ENCODE measurements at places on chromosomes 16 and 17.
A peak's percentile ranks its signal among the peaks of the same experiment; 100 is the strongest.

DNA sequence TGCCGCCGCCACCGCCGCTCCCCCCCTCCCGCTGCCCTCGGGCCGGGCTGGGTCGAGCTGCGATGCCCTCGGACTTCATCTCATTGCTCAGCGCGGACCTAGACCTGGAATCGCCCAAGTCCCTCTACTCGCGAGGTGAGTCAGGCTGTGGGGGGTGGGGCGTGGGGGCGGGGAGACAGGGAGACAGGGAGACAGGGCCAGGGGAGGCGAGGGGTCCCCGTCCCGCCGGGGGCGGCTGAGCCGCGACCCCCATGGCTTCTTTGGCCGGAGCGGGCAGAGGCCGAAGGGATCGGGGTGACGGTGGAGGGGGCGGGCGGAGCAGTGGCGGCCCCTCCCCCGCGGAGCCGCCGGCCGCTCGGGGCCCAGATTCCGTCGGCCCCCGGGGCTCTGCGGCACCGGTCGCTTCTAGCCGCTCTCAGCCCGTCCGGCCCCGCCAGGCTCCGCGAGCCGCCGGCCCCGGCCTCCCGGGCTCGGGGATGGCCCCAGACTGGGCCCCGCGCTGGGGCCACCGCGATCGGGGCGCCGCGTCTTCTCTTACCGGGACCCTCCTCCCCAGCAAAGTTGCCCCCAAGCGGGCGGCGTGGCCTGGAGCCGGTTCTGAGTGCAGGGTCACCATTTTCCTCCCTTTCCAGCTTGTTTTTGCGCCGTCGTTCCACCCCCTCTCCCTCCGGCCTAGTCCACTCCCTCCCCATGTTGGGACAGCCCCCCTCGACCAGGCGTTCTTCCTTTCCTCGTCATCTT, 644 bp downstream of the NFAT5 start:
- DNase-seq, result peak; percentile 10

GRCh38 chr17:32141679-32142037, 644 bp upstream of the RHOT1 start:
- no peak for DNase-seq

- DNase-seq, result no peak
Observed at GRCh38 chr17:12673788-12674187, 8.1 kb downstream of the MYOCD start.

DNA sequence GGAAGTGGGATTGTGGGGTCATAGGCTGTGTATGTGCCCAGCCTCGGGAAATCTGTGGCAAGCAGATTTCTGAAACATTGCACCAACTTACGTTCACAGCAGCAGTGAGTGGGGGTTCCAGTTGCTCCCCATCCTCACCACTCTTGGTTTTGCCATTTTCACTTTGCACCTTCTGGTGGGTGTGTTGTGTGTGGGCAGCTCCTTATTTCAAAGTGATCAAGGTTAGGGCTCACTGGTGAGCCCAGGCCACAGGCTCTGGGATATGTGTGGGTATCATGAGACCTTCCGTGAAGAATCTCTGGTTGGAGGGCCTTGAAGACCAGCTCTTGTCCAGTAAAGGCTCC, 29.5 kb upstream of the PRM1 start:
- DNase-seq, result no peak

- peak; percentile 40 for DNase-seq
Observed at GRCh38 chr16:75060723-75061122, 55.9 kb downstream of the LDHD start.

- peak; percentile 10 for DNase-seq
Observed at GRCh38 chr16:2296661-2297505, 29.0 kb upstream of the RNPS1 start.

DNA sequence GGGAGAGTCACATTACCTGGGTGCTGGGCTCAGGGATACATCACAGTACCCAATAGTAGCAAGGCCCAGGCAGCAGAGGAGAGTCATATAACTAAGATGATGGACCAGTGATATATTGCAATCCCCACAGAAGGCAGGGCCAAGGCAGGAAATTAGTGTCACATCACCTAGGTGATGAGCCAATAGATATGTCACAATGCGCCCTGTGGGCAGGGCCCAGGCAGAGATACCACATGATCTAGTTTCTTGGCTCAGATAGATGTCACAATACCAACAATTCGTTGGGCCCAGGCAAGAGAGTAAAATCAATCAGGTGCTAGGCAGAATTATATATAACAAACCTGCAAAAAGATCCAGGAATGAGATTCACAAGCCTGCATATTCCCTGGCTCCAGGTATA, 2111.5 kb downstream of the TP53TG3F start:
- no peak for DNase-seq

- DNase-seq, result peak; percentile 51
Observed at GRCh38 chr17:48814504-48814903, 2.5 kb downstream of the TTLL6 start.

GRCh38 chr17:20781260-20781659, 201.7 kb downstream of the CDRT15L2 start:
- DNase-seq, result no peak

GRCh38 chr17:37737081-37737480, 7.8 kb downstream of the HNF1B start:
- peak; percentile 15 for DNase-seq

DNA sequence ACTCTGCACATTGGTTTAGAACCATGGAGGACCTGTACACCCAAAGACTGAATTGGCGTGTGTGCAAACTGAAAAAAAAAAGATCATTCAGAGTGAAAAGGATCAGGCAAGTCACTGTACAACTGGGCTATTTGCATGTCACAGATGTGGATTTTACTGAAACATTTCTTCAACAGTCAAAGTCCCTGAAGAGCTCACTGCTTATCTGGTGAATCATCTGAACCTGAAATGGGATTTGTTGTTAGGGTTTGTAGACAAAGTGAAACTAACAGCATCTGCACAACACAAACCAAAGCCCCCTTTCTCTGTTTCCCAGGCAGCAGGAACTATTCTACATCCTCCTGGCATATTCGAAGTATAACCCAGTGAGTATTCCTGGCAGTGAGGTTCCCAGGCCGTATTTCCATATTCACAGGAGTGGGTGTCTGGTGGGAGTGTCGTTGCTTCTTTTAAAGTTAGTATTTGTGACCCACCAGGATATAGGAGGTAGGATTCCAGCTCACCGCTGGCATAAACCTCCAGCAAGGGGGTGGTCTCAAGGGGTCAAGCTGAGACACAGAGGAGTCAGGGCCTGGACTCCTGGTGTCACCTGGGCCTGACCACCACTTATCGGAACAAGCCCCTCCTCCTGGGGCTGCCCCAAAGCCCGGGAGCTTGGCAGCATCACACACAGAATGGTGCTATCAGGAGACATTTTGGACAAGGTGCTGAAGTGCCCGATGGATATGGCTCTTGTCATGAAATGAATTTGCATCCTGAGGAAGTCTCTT, 80.9 kb downstream of the GOSR1 start:
- no peak for DNase-seq

- no peak for DNase-seq
Observed at GRCh38 chr17:44307387-44308186, 814 bp upstream of the RUNDC3A start.

GRCh38 chr16:12559714-12560113, 244.0 kb downstream of the CPPED1 start:
- DNase-seq, result no peak

DNA sequence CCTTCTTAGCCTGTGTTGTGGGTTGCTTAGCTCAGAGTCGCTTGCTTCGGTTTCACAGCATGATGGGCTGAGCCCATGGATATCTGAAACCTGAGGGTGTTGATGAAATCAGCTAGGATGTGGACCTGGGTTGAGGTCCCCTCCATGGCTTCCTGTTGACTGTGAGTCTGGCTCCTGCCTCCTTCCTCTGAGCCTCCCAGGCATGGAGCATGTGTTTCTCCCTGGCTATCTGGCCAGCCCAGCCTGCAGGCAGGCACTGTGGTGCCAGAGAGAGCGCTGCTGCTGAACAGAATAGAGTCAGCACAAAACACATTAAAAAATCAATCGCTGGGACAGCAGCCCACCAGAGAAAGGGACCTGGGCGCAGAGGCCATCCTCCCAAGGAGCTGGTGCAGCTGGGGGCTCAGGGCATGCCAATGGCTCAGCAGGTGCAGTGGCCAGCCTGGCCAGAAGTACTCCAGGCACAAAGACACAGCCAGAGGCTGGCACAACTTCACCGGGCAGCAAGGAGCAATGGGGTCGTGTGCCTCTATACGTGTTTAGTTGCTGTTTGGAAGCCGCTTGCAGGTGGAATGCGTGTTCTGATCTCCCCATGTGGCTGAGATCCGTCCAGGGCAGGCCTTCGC, 28.3 kb upstream of the GPRC5C start:
- no peak for DNase-seq

GRCh38 chr16:82460766-82461165, 166.0 kb upstream of the CDH13 start:
- no peak for DNase-seq

GRCh38 chr16:29656688-29657523, 6.1 kb upstream of the SPN start:
- DNase-seq, result no peak

GRCh38 chr16:89330177-89330856, 112.8 kb downstream of the ZNF778 start:
- no peak for DNase-seq

DNA sequence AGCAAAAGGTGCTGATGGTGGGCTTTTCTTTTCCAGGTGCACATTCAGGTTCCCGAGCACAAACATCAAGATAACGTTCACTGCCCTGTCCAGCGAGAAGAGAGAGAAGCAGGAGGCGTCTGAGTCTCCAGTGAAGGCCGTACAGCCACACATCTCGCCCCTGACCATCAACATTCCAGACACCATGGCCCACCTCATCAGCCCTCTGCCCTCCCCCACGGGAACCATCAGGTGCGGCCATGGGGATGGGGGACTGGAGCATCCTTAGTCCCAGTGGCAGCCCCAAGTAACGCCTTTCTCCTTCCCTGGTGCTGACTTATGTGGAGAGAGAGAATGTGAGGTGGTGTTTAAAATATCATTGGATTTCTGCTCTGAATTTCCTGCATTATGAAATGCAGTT, 43.8 kb downstream of the FOXK2 start:
- no peak for DNase-seq

DNA sequence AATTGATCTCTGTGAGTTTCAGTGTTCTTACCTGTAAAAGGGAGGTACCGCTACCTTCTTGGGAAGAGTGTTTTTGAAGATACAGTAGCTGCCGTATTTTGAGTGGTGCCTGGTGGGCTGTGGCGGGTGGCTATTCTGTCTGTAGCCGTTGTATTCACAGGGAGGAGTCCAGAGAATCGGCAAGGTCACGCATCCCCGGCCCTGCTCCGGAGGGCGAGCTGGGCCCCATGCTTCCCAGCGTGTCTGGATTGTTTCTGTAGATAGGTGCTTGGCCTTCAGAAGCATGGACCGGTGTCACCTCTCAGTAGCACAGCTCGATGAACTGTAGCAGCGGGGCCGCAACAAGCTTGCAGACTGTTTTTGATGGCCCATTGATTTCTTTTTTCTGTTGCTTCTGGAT, 295.6 kb downstream of the CPPED1 start:
- DNase-seq, result no peak

DNA sequence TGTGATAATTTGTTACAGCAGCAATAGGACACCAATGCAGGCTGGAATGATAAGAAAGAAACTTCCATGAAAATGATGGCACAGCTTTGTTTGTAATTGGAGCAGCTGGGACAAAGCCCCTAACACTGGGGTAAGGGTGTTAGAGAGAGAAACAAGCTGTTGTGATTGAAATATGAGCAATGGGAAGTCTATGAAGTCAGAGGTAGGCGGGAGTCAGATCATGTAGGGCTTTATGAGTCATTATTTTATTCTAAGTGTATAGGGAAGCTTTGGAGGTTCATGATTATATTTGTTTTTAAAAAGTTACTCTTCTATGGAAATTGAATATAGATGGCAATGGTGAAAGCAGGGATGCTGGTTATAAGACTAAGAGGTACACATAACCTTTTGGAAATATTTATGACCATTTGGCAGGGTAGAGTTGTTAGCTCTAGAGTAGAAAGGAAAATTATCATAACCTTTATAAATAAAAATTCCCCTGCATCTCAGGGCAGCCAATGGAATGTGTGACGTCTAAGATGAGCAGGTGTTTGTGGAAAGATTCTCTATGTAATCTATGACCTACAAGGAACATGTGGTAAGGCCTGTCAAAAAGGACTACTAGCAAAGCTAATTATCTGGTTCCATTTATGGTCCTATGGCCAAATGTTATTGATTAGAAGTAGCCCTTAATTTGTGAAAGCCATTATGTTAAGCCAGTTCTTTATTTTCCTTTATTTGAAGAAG, 85.6 kb downstream of the KCNJ2 start:
- no peak for DNase-seq

DNA sequence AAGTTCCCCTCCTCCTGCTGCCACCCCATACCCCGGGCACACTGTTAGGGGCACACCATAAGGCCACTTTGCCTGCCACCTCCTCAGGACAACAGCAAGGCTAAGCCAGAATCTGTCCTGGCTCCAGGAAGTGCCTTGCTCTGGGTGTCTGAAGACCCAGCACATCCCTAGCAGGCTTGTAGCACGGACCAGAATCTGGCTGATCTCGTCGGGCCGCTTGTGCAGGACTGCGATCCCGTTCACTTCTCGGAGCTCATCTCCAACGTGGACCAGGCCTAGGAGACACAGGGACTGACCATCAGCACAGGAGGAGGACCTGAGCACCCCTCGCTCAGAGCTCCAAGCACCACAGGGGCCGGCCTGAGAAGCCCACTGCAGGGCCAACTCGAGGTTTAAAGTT, 7.4 kb downstream of the MPP3 start:
- DNase-seq, result no peak

GRCh38 chr16:75227361-75228142, 8.8 kb downstream of the CTRB1 start:
- no peak for DNase-seq

DNA sequence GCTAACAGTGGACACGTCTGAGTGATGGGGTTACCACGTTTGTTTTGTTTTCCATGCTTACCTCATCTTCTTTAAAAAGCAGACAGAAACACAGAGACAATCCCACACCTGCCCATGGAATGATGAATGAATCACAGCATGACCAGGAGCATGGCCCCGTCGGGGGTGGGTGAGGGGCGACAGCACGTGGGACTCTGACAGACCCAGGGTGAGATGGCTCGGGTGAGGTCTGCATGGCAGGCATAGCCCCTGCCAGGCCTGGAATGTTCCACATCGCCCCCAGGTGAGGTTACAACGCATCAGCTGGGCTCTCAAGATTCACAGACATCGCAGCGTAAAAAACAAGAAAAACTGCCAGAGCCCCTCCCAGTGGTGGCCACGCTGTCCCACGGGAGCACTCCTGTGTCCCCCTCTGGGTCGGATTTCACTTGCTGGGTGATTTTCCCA, 18.1 kb downstream of the SLC7A5 start:
- DNase-seq, result no peak

- no peak for DNase-seq
Observed at GRCh38 chr17:16435925-16436886, 20.8 kb downstream of the TRPV2 start.

- no peak for DNase-seq
Observed at GRCh38 chr17:65085397-65085796, 28.9 kb upstream of the GNA13 start.

DNA sequence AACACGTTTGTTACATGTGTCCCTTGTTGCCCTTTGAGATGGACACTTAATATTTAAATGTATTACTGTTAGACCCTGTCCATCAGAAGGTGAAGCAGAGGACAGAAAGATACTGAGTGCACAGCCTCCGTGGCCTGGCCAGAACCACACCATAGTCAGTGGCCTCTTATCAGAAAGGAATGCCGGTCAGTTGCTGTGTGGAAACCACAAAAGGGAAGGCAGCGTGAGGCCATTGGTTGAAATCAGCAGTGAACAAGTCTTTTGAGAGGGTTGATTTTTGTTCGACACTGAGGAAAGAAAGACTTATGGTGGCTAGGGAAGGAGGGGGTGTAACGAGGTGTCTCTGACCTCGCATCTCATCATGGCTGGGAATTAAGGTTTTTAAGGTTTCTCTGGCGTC, 85.4 kb upstream of the CLEC18A start:
- DNase-seq, result no peak
